Stimulated activated CD4-positive, alpha-beta T cell treated with anti-CD3 and anti-CD28 coated beads, Interleukin-2, amount 100 ng/mL, for 24 hours (primary cell): ENCODE measurements at places on chromosomes 3 and 15.

GRCh38 chr15:45799508-45799907 is 164.7 kb downstream of the SQOR start:
- DNase-seq, result no peak

DNA sequence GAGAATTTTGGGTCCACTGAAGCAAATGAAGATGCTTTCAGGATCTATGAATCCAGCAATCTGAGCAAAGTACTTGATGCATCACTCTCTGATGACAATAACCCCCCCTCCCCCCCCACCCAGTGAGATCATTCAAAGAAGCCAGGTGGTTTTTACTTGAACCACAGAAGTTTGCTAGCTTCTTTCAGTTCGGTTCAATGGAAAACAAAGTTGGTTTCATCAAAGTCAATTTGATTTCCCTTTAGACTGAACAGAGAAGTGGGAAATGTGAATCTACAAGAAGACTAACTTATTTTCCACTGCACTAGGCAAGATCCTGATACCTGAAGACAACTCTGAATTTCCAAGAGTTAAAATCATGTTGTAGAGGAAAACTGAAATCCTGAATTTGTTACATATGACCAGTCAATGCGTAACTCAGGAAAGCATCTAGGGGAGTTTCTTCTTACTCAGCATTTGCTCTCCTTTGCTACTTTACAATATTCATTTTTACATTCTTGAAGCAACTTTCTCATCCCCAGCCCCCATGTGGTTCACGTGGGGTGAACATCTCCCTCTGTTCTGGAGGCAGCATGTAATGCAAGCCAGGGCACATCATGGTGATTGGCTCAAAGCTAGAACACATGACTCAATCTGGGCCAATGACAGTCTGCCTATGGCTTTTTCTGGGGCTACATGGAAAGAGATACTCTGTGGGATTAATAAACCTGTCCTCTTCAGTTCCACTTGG is 572.6 kb downstream of the FOXP1 start:
- DNase-seq, result peak; percentile 80

DNA sequence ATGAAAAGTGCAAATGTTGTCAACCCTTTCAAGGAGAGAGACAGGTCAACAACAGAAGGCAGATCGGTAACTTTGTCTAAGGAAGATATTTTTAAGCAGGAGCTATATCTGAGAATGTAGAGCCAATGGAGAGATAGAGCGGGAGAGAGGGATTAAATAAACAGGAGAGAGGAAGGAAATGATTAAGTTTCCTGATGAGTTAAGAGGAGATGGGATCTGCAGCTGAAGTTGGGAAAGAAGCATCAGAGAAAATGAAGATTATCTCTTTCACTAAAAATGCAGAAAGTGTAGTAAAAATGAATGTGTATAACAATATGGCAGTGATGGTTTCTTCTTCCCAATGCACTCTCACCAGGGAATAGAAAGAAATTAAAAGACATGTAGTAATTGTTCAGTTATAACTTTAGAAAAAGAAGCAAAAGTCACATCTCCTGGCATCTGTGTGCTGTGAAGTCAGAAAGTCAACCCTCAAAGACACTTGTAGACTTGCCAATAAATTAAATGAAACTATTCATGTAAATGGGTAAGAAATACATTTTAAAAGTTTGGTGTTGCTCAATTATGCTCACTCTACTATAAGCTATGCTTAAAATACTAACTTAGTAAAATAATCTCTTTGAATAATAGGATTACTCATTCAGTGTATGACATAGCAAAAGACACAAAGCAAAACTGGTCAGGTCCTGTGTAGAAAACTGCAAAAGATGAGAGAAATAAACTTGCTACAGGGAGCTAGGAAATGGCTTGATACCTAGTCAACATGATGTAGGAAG is 264.6 kb downstream of the ZIC4 start:
- DNase-seq, result no peak

- DNase-seq, result no peak
These were observed 96.7 kb downstream of the KBTBD8 start for GRCh38 chr3:67094774-67095173.

DNA sequence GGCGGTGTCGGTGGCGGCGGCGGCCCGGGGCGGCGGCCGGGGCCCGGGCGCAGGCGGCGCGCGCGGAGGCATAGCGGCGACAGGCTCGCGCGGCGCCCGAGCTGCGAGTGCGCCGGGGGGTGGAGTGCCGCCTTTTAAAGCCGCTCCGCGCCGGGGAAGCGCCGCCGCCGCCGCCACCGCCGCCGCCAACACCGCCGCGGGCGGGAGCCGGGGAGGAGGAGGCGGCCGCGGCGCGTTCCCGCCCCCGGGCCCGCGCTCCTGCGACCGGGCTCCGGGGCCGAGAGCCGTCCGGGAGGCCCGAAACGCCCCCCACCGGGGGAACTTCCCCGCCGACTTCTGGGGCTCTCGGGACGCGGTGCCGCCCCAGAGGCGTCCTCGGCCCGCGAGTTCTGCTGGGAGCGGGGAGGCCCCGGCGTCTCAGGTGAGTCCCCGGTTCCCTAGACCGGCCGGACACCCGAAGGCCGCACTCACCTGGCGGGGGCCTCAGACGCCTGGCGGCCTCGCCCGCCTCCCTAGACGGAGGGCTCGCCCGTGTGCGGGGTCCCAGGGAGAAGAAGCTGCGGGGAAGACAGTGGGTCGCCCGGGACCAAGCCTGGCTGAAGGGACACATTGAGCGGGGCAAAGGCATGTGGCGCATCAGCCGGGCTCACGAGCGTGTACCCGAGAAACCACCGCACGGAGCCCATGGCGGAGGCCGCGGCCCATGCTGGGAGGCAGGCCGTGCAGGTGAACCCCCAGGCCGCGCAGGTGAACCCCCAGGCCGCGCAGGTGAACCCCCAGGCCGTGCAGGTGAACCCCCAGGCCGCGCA is at the start of gene PCSK6:
Gene PCSK6, minus strand, starts transcription at position 109 of the 809 bp plus-strand sequence. Its CDS starts 37 bp downstream, at position 72.
- DNase-seq, result peak; percentile 40

- no peak for DNase-seq
These were observed 9.9 kb downstream of the GPR15 start for GRCh38 chr3:98541695-98542094.

DNA sequence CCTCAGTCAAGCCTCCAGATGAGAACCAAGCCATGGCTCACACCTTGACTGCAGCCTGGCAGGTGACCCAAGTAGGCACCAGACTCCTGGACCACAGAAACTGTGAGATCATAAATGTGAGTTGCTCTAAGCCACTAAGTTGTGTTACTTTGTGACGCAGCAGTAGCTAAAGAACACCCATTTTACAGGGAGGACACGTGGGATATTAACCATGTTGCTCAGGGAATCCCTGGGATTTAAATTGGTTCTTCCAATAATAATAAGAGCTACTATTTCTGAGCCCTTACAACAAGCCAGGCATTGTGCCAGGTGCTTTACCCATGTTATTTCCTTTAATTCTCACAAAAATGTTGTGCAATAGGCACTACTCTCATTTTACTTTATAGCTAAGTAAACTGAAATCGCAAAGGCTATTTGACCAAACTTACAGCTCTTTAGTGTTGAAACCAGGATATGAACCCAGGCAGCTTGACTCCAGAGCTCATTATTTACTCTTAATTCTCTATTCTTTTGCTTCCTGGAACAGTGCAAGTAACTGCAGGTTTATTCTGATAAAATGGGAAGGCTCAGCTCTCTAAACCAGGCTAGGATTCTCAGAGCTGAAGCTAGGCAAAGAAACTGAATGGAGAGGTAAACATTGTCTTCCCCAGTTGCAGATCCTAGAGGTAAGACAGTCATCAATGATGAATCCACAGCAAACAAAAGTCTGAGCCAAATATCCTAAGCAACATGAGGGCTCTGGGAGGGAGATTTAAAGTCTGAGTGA is 294.4 kb downstream of the KBTBD8 start:
- DNase-seq, result no peak

- DNase-seq, result no peak
These were observed 319.6 kb upstream of the IL12A start for GRCh38 chr3:159668990-159669476.

GRCh38 chr3:121295452-121295851 is 250.3 kb downstream of the POLQ start:
- no peak for DNase-seq

DNA sequence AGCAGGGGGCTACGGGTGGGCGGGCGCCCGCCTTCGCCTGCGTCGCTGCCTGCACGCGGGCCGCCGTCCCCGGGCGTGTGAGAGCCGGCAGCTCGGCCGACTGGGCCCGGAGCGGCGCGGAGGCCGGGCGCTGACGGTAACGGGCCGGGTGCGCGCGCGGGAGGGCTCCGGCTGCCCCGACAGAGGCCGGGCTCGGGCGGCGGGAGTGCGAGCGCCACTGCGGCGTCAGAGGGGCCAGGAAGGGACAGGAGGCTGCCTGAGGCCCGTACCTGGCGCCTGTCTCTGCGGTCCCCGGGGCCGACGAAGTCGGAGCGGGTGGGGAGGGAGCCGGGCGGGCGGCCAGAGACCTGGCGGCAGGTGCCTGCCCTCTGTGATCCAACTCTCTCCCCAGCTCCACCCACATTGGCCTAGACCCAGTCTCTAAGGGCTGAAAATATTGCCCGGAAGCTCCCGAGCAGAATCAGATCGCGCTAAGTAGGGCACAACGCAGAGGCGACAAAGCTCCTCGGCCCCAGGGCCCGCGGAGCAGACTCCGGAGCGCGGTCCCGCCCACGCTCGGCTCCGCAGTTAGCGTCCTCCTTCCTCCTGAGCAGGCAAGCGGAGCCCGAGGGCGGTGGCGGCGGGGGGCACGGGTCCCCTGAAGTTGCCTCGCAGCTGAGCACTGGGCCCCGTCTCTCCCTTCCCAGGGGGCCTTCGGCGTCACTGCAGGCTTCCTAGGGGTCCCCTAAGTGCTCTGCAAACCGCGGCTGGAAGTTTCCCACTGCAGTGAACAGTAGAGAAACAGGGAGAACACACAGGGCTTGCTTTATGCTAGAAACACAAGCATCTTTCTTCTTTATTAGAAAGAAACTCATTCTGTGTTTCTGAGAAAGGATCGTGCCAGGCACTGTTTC is at the start of gene MAN2A2:
Gene MAN2A2, plus strand, starts transcription at position 463 of the 893 bp plus-strand sequence. CDS start 906 bp downstream, outside the sequence.
- DNase-seq, result peak; percentile 87

DNA sequence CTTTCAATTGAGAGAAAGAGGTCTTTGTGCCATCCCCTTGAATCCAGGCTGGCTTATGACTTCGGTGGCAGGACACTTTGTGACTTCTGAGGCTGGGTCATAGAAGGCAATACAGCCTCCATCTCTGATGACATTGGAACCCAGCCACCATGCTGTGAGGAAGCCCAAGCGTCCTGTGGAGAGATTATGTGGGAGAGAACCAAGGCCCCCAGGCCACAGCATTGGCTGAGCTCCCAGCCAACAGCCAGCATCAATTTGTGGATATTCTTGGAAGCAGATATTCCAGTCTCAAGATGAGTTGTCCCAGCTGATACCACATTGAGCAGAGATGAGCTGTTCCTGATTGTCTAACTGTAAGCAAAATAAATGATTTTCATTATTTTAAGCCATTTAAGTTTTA is 12.7 kb upstream of the XIRP1 start:
- no peak for DNase-seq

- no peak for DNase-seq
These were observed 345.3 kb downstream of the CHST2 start for GRCh38 chr3:143464850-143465249.

GRCh38 chr3:119627461-119627860 is 29.8 kb downstream of the PLA1A start:
- no peak for DNase-seq

- no peak for DNase-seq
These were observed 21.4 kb downstream of the SIAH2 start for GRCh38 chr3:150741497-150742140.

- no peak for DNase-seq
These were observed 40.9 kb downstream of the SNTN start for GRCh38 chr3:63693351-63693750.
